ENCODE measurements at places on chromosomes 5 and 9.

DNA sequence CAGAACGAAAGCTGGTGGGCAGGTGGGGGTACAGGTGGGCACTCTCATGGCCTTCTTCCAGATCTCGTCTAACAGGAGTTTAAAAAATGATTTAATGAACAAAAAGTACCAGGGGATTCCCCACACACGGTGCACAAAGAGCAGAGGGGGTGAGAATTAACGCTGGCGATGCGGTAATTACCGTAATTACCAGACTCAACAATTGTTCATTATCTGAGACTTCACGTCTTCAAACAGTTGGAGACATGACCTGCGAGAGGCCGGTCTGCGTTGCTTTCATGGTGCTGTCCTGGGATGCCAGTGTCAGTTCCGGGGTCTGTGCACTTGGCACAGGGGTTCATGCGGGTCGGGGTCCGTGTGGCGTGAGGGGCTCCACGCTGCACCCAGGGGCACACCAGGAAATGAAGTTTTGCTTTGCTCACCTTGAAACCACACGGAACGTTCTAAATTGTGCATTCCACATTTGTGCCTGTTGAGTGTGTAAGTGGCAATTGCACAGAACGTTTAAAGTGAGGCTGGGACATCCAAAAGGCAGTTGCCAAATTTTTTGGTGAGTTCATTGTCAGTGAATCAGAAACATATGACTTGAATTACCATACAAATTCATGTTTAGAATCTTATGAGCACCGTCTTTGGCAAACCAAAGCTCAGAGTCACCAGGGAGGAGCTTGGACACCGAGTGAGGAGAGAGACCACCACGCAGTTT lies 256.4 kb upstream of the IRX1 start:
- DNase-seq, result no peak

DNA sequence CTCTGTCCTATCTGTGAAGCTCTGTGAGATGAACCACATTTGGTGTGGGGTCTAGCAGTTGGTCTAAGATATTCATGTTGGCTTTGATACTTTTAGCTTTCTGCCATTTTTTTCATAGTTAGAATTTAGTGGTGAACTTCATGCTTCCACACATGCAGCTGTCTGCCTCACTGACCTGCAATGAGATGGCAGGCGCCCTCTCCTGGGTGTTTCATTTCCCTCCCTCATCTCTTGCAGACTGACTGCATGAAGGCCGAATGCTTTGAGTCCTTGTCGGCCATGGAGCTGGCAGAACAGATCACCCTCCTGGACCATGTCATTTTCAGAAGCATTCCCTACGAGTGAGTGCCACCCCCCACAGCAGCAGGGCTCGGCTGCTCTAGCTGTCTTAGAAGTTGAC lies 26.1 kb upstream of the CKMT2 start:
- no peak for DNase-seq

DNA sequence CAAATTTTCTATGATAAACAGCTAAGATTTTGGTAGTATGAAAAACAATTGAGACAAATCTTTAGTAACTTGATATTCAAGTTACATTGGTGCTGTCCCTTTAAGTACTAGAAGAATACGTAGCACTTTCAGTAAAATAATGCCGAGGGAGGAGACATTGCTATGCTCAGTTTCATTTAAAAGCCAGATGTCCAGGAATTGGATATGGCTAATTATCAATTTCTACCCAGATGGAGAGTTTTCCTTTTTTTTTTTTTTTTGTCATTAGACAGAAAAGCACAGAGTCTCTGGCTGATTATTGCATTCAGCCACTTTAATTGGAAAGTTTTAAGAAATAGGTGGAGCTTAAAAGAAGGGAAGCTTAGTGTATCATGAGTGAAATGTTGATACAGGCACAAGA lies 40.4 kb upstream of the APC start:
- DNase-seq, result no peak

- DNase-seq, result no peak
Measured at GRCh38 chr9:123423311-123423640, 67.3 kb downstream of the CRB2 start.

Measured in fibroblast of skin of back (primary cell).